ENCODE measurements at places on chromosomes 6 and 20.

DNA sequence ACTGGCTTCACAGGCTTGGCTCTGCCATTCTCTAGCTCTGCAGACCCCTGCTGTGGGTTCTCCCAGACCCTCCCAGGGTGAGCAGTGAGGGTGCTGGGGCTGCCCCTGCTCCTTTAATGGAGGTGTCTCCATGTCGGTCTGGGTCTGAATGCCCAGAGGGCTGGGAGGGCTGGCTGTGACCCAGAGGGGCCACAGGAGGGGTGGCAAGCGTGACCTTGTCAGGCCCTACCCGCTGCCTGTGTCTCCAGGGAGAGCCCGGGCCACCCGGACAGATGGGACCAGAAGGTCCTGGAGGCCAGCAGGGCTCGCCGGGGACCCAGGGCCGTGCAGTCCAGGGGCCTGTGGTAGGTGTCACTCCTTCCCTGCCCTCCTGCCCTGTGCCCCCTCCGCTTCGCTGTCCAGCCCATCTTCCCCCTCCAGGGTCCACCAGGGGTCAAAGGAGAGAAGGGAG is 32.1 kb downstream of the COL20A1 start:
- DNase-seq: no peak

DNA sequence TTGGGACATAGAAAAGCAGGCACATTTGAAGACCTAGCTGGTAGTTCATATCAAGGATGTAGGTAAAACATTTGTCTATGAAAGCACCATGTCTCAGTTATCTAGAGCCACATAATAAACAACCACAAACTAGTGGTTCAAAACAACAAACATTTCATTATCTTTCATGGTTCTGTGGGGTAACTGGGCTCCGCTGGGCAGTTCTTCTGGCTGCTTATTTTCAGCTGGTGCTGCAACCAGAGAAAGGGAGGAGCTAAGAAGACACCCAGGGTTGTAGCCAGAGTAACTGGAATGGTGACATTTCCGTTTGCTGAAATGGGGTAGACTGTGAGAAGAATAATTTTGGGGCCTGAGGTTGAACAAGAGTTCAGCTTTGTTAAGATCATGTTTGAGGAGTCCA is 145.7 kb upstream of the SULF2 start:
- DNase-seq: no peak

DNA sequence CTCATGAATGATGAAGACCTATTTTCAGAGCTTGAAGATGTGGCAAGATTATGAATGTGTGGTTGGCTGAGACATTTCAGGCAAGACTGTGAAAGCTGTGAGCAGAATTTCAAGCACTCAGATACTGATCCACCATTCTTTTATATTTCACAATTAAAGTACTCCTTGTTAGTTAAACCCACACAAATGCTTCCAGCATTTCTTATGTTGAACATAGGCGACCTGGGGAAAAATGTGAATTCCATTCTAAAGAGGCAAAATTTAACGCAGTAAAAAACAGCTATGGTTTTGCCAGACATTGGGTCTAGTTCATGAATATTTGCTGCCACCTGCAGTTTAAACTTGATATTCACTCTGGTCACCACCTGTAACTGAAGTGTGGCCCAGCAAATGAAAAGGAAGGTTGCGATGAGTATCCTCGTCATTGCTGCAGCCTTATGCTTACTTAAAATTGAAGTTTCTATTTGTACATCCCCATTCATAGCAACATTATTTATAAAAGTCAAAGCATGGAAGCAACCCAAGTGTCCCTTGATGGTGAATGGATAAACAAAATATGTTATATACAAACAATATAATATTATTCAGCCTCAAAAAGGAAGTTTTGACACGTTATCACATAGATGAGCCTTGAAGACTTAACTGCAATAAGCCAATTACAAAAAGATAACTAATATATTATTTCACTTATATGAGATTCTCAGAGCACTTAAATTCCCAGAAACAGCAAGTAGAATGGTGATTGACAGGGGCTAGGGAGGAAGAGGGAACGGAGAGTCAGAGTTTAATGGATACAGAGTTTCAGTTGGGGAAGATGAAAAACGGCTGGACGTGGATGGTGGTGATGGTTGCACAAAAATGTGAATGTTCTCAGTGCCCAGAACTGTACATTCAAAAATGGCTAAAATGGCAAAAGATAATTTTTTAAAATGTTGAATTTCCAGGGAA is 32.4 kb upstream of the FAM184A start:
- DNase-seq: peak; percentile 42

DNA sequence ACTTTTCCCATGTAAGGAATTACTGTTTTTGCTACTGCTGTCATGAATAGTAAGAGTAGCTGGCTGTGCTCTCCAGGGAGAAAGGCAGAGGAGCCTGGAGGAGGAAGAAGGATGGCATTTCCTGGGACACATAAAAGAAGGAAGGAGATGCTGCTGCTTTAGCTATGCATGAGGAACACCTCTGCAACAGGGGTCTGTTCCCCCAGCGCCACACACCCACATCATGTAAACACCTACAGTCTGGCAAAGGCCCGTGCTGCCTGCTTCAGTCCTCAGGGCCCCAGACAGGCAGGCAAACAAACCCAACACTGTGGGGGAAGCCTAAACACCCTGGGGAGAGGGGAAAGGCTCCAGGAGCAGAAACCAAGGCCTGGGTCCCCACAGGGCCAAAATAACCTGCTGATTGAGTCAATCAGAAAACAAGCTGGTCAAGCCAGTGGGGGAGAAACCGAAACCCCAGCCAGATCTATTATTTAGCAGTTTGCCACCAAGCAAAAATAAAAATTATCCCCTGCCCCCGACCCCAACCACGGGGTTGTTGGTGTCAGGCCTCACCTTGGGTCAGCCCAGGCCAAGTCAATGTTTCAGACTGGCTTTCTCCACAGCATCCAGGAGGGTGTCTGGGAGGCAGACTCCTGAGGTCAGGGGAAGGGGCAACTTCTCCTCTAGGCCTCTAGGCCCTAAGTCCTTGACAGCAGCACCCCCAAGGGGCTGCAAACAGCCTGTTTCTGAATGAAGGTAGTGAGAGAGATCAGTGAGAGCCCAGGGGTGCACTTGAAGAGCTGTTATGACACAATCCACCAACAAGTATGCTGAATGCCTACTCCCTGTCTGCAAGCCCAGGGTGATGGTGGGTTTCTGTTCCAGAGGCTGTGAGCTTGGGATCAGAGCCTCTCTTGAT is 34.6 kb upstream of the SCUBE3 start:
- no peak for DNase-seq

DNA sequence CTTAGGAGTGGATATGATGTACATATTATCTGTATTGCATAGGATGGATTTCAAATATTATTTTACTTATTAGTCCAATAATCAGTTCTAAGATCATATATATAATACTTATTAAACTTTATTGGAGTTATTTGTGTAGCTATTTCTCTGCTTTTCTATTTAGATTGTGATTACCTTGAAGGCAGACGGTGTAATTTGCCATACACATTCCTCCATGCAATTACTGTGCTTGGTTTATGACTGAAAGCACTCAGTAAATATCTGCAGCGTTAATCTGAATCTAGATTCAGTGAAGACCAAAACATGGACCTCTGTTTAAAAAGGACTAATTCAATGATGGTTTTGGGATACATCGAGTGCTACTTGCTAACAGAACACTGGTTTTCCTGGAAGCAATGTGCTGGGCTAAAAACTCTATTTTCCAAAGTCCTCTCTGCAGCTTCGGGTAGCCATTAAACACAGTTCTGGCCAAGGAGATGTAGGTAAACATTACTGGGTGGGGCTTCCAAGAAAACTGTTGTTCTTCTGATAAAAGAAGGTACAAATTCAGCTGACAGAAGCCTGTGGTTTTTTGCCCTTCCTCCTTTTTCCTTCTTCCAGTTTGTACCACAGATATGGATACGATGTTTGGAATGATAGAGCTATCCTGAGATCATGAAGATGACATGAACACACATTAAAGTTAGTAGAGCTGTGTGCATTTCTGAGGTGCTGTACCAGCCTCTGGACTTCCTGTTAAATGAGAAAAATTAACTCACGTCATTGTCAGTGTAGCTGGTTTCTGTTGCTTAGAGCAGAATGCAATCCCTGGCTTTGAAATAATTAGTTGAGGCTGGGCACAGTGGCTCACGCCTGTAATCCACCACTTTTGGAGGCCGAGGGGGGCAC is 136.5 kb upstream of the NUP153 start:
- DNase-seq: no peak

- DNase-seq: no peak
These were observed 123.3 kb downstream of the TBX18 start for GRCh38 chr6:84641076-84641475.

GRCh38 chr20:38106461-38106860 is 58.6 kb downstream of the TGM2 start:
- no peak for DNase-seq

- peak; percentile 40 for DNase-seq
These were observed 4.5 kb downstream of the MRPL14 start for GRCh38 chr6:44122801-44123200.

GRCh38 chr20:54278262-54278661 is 70.4 kb downstream of the PFDN4 start:
- DNase-seq: no peak

DNA sequence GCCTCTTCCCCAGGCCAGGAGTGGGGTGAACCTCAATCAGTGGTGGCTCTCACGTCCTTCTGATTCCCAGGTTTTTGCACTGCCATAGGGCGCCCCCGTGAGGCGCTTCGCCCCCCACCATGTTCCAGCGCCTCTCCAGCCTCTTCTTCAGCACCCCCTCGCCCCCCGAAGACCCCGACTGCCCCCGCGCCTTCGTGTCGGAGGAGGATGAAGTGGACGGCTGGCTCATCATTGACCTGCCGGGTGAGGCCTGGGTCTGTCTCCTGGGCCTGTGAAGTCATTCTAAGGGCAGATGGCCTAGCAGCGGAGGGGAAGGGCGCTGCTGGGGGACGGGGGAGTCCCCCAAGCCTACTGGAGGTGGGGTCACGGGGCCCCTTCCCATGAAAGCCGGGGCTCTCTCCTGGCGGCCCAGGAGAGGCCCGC is 4.5 kb downstream of the TP53INP2 start:
- DNase-seq: peak; percentile 70

DNA sequence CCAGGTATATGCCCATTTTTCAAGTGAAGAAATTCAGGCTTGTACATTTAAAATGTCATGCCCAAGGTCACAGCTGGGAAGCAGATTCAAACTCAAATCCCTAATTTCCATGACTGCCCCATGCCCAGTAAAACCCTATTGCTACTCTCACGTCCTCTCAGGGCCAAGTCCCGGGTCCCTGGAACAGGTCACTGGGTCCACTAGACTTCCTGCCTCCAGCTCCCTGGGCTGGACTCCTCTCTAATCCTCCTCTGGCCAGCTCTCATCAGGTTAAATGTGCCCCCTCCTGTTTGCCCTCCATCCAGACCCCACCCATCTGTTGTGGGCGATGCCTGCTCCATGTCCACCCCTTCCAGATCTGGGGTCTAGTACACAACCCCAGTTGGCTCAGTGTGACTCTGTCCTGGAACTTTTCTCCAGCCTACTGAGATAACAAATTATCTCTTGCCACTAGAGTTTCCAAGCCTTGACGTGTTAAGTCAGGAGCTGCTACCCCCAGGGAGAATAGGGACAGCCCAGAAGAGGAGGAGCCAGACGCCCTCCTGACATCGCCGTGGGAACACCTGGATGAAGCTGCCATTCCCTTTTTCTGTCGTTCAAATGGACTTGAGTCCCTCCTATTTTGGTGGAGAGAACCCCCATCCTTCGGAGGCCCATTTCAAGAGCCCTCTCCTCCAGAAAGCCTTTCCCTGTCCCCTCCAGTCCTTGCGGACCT is 3.7 kb upstream of the SPDEF start:
- no peak for DNase-seq
